ENCODE measurements at places on chromosomes 3 and 15. TPM values are rescaled to one million over a fixed set of nuclear protein-coding genes. Genes with fewer than 3 reads are reported as not detected.

MAGEL2 gene
- not detected for total RNA-seq

SEMA5B gene
- not detected for total RNA-seq

SEC22A gene
- total RNA-seq, result 18.5 TPM

DNA sequence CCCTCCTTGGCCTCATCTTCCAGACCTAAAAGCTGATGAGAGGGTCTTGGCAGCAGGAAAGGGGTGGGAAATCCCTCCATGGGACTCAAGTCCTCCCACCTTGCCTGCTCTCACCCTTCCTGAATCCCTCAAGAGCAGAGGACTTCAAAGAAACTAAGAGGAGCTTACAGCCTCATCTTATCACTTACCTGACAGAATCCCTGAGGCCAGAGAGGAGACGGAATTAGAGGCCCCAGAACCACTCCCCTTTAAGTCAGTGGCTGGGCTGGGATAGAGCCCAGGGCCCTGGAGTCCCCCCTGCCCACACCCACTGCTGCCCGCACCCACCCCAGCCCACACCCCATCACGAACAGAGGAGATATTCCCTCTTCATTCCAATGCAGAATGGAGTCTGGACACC, 15.2 kb downstream of the LOXL1 start:
- no peak for DNase-seq

GRCh38 chr3:136667081-136667480, 85.1 kb downstream of the STAG1 start:
- DNase-seq, result no peak

DNA sequence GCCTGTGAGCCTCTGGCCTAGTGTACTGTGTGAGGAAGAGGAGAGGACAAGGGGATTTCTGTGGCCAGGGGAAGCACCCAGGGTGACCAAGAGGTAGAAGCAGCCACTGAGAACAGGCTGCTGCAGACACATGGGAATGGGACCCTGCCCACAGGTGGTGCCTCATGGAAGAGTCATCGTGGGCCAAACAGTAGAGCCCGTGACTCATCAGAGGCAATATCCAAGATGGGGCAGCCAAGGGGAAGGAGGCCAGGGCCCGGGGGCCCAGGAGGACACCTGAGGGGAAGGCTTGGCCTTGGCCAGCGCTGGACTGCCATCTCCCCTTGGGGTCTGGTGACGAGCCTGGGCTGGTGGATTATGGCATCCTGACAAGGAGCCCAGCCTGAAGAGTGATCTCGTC, 275.0 kb upstream of the LYSMD4 start:
- DNase-seq, result no peak

DNA sequence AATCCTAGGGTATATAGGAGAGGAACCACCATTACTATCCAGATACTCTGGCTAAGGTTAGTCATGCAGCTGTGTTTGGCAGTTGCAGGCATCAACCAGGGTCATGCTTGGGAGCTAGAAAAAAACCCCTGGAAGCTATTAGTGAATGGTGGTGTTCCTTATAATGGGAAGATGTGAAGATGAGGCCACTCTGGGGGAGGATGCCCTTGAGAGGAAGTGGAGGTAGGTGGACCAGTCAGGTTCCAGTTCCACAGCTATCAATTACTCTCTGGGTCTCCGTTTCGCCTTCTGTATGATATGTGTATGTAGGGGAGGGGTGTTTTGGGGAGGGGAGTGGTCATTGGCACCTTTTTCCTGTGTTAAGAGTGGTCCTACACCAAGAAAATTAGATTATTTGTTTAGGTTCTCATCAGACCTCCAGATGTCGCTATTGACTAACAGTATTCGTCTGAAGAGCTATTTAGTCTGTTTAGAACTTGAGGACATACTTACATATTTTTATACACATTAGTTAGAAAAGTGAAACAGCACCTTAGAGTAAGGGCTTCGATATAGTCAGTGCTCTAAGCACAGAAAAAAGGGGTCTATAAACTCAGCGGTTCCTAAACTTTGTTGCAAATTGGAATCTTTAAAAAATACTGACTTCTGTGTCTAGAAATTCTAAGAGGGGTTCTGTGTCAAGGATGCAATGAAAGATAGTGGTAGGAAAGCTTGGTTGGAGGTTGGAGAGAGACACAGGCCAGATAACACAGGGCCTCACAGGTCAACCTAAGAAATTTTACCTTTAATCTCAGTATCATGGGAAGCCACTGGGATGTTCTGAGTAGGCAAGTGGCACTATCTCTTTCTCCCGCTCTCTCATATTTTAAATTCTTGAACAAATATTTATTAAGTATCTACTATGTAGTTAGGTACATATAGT, 9.1 kb upstream of the HPS3 start:
- DNase-seq, result peak; percentile 58

DNA sequence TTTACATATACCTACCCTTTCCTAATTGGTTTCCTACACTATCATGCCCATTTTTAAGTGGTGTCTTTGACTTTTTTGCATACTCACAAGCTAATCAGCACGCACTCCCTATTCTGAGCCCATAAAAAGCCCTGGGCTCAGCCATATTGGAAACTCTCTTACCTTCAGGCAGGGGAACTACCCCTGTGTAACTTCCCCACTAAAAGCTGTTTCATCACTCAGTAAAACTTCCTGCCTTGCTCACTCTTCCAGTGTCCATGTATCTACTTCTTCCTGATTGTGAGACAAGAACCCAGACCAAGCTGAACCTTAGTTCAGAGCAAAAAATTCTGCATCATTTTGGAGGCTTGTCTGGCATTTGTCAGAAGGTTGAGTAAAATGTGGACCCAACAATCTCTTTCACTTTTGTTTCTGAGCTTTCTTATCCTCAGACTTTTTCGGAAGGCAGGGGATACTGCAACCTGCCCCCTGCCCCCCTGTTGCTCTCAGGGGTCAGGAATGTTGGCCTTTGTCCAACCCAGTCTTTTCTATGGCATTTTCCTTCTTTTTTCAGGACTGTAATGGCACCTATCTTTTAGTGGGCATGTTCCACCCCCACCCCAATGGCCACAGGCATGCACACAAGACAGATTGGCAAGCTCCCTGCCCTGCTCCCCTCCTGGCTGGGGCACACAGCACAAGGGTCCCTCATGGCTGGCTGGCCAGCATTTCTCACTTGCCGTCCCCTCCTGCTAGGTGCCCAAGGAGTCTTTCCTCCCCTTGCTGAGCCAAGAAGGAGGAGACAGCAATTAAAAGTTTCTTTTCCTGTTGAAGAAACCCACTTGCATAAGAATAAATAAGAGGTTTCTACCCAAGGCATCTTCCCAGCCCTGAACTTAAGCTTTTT, 26.3 kb upstream of the TMEM45A start:
- no peak for DNase-seq

- DNase-seq, result no peak
These were observed 93.8 kb downstream of the NECTIN3 start for GRCh38 chr3:111165411-111165810.

All from NCI-H460 (cell line).